Putamen (tissue), 1 donor: ENCODE measurements at places on chromosomes 13 and 19.
A peak's percentile ranks its signal among the peaks of the same experiment; 100 is the strongest.

DNA sequence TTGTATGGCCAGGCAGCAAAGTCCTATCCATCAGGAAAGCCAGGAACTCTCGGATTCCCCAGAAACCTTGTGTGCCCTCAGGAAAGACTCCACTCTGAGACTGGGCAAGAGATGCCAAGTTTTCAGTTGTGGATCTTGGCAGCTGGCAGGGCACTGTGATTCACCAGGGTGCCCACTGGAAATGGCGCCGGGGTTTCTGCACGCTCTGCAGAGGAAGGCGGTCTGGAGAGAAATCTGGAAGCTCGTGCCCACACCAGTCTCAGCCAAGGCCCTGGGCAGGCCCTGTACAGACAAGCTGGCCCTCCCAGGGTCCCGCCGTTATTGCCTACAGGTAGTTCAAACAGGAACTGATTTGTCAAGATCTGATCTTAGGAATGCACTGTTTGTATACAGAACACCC, 4.9 kb downstream of the NAPA start:
- DNase-seq: no peak

- DNase-seq: no peak
Measured at GRCh38 chr13:59459972-59460371, 703.8 kb downstream of the DIAPH3 start.

DNA sequence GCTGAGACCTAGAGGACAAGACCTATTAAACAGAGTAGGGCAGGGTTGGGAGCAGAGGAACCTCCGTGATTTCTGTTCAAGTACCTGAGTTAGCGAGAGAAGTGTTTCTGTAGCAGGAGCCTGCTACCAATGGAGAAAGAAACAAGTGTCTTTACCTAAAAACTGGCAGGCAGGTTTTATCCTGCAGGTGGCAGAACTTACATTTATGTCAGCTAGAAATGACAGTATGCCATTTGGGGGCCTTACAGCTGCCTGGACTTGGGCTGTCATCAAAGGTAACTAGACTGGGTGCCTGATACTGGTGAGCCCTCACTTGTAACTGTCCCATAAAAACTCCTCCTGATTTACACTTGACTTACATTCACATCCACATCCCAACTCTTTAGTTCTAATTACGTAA, 185.3 kb upstream of the MIR17HG start:
- no peak for DNase-seq

- no peak for DNase-seq
Measured at GRCh38 chr19:4012975-4013634, 5.6 kb downstream of the PIAS4 start.

DNA sequence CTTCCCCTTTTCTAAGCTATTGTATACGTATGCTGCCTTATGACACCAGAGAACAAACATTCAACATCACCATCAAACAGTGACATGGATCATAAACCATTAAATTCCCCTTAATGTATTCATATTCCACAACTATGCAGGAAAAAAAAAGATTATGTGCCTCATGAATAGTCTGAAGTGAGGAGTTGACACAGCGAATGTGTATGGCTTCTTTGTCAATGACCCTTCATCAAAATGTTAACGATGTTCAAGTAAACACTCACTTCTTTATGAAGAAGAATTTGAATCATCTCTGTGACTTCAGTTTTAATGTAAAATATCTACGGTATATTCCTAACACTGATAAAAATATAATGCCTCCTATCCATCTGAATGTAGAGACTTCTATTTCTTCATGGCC, 44.6 kb downstream of the SMAD9 start:
- no peak for DNase-seq

- DNase-seq: no peak
Measured at GRCh38 chr13:76210262-76210661, 574.1 kb downstream of the LMO7 start.

DNA sequence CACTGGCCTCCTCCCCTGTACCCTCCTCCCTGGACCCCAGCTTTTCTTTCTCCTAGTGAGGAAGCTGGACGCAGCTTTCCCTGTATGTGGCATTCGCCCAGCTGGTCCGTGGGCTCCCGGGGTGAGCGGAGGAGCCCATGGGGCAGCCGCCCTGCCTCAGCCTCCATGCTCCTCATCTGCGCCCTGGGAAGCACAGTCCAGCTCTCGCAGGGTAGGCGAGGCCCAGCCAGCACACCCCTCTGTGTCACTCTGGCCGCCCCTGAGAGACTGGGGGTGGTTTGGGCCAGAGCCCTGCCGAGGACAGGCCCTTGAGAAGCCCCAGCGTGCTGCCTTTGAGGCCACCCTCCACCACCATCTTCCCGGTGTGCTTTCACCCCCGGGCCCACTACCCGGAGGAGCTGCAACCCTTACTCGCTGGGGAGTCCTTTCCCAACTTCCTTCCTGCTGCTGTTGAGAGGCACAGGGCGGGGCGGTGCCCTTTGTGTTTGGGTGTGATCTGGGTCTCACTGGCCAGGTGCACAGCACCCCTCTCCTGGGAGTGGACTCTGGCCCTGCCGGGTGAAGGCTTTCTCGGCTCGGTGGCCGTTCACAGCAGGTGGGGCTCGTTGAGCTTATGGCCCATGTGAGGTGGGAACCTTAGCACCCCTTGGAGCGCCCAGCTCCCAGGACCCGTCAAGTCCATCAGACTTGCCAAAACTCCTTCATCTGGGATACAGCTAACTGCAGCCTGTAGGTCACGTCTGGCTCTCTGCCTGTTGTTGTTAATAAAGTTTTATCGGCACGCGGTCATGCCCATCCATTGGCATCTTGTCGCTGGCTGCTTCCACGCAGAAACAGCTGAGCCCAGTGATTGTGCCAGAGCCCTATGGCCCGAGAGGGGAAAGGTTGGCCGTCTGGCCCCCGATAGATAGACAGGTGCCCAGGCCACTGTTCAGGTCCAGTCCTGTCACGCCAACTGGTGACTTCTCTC, 3.2 kb downstream of the NCLN start:
- DNase-seq: no peak

DNA sequence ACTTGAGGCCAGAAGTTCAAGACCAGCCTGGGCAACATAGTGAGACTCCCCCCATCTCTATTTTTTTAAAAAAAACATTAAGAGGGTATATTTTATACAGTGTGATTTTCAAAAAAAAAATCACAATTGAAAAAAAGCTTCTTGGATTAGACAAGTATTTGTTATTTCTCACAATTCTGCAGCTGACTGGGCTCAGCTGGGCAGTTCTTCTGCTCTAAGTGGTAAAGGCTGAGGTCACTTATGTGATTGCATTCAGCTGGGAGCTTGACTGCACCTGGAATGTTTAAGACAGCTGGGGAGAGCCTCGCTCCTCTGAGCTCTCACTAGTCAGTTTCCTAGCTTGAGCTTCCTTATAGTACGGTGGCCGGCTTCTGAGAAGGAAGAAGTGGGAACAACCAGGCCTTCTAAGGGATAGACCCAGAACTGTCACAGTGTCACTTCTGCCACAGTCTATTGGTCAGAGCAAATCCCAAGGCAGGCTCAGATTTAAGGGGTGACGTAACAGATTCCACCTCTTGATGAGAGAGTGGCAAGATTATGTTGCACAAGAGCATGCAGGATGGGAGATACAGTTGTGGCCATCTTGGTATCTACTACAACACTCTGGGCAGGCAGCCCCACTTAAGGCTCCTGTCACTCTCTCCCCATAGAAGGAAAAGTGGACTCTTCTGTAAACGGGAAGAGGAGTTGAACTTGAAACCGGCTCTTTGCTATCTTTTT, 19.7 kb upstream of the IRGC start:
- no peak for DNase-seq

DNA sequence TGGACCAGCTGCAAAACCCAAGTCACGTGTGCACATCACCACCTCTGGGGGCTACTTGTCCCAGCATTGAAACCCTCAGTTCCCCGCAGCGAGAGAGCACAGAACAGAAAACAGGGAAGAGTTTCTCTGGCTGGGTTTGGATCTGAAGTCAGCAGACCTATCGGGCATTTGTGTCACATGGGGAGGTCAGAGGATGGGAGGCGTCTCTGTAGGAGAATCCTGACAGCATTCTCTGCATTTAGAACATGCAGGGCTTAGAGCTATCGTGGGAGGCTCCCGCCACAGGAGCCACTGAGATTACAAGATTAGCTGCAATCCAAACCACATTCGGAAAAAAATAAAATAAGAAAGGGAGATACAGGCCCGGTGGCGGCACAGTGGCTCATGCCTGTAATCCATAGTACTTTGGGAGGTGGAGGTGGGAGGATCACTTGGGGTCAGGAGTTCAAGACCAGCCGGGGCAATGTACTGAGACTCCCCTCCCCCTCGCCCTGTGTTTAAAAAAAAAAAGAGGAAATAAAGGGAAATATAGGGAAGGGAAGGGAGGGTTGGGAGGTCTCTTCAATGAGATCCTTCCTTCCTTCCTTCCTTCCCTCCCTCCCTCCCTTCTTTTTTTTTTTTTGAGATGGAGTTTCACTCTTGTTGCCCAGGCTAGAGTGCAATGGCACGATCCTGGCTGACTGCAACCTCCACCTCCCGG, 2.9 kb upstream of the TLE6 start:
- DNase-seq: no peak

DNA sequence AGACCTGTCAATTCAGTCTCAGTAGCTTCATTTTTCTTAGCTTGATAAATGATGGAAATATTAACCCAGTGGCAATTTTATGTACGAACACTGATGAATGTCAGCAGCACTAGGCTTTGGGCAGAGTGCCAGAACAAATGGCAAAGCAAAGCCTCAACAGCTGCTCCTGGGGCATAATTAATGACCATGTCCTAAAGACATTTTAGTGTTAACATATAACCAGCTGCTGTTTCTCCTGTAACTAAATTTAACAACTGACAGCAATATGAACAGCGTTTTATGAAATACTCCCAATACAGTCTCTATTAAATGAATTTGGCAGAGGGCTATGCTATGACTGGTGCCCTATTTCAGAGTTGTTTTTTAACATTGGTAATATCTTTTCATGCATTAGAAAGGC, 47.1 kb downstream of the ZNF568 start:
- no peak for DNase-seq

DNA sequence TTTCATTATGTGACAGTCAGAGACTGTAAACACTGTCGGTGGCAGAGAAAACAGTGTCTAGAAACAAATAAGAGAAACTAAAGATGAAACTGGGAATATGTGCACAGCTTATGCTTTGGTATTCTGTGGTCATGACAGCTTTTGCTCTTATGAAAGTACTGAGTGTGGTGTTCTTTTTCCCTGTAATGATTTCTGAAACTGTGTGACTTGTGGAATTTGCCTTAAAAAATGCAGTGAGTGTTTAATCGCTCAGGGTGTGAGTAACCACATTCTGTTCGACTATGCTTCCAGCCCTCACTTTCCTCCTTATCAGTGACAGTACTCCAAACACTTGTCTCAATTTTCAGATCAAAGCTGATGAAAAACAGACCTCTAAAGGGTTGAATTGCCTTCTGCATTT, 66.9 kb upstream of the DIAPH3 start:
- DNase-seq: no peak

GRCh38 chr19:2345794-2346663, 14.0 kb upstream of the TMPRSS9 start:
- DNase-seq: no peak

- no peak for DNase-seq
Measured at GRCh38 chr13:72782717-72783116, 784 bp downstream of the PIBF1 start.

DNA sequence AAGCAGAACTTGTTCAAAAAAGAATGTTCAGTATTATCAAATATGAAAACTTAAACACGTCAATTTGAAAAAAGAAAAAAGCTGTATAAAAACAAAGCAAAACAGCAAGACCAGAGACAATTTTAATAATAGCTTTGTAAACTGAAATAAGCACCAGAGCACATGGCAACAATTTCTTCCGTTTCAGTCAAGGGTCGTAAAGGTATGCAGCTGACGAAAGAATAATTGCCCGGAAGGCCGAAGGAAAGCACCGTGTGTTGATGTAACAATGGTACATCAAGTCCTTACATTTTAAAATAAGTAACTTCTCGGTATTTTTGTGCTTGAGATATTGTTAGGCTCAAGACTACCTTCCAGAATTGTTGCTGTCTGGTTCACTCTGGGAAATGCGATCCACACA, 1.7 kb downstream of the PROSER1 start:
- DNase-seq: no peak

- DNase-seq: no peak
Measured at GRCh38 chr19:58395220-58395978, at the start of gene RNF225. Gene RNF225 (plus strand): TSS chr19:58395656. CDS start chr19:58396090, 434 bp downstream.

GRCh38 chr13:110779022-110779421, 65.5 kb downstream of the ING1 start:
- no peak for DNase-seq

GRCh38 chr19:41535029-41535622, 40.8 kb upstream of the CEACAM21 start:
- no peak for DNase-seq

- DNase-seq: no peak
Measured at GRCh38 chr13:106197496-106197895, 338.0 kb downstream of the EFNB2 start.

DNA sequence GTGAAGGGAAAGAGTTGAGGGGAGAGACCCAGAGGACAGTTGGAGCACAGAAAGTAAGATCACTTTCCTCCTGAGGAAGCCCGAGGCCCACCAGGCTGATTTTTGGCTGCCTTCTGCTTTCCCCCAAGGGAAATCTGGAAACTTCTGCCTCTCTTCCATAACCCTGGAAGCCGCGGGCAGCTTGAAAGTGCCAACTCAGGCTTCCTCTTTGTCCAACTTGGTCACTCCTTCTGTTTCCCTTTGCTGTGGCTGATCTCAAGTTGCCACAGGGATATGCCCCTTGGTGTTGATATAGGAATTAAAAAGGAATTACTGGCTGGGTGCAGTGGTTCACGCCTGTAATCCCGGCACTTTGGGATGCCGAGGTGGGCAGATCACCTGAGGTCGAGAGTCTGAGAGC, 5.7 kb upstream of the CD70 start:
- DNase-seq: no peak

- DNase-seq: no peak
Measured at GRCh38 chr19:57068921-57069697, 50.7 kb upstream of the USP29 start.

GRCh38 chr19:48239582-48240141, 16.1 kb downstream of the CARD8 start:
- no peak for DNase-seq

- no peak for DNase-seq
Measured at GRCh38 chr19:57786286-57786685, 16.8 kb downstream of the ZNF586 start.

- DNase-seq: peak; percentile 66
Measured at GRCh38 chr13:27006519-27007161, 165.0 kb downstream of the USP12 start.

DNA sequence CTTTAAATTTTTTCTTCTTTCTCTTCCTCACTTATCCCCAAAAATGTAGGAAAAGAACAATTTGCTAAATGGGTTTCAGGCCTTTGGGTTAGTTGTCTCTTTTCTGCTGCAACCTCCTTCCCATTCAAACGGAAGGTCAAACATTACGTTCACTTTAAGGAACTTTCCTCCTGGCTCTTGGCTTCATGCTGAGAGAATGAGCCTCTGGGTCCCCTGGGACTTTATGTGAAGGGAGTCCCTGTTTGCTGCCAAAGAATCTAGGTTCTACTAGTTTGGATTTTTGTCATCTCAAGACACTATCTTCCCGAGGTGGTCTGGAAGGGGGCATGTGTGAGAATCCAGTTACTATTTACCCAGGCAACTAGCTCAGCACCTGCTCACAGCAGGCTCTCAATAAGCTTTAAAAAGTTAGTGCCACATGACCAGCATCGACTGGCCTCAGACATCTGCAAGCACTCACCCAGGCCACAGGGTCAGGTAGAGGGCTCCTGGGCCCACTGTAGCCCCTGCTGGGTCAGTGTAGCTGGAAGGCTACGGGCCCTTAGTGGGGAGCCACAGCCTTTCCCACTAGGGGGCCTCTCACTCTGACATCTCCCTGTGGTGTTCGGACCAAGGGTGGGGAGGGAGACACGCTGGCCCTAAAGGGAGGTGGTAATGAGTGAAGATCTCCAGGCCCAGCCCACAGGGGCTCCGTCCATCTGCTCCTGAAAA, 40.5 kb downstream of the FAM124A start:
- no peak for DNase-seq

GRCh38 chr19:10230861-10231611, at the start of gene S1PR2:
Gene S1PR2 (minus strand): TSS chr19:10231331. CDS start chr19:10224905, 6,426 bp downstream.
- DNase-seq: no peak
